ENCODE measurements at places on chromosomes 5 and 9.

GRCh38 chr5:33361781-33362180 lies 79.0 kb upstream of the TARS1 start:
- DNase-seq: no peak

GRCh38 chr9:28941856-28942255 lies 1368.6 kb upstream of the C9orf72 start:
- no peak for DNase-seq

GRCh38 chr9:80586786-80587330 lies 1015.1 kb downstream of the TLE4 start:
- DNase-seq: no peak

GRCh38 chr9:96085491-96086143 lies 210.1 kb downstream of the ERCC6L2 start:
- DNase-seq: no peak

GRCh38 chr5:122102825-122103224 lies 24.8 kb upstream of the LOX start:
- DNase-seq: no peak

DNA sequence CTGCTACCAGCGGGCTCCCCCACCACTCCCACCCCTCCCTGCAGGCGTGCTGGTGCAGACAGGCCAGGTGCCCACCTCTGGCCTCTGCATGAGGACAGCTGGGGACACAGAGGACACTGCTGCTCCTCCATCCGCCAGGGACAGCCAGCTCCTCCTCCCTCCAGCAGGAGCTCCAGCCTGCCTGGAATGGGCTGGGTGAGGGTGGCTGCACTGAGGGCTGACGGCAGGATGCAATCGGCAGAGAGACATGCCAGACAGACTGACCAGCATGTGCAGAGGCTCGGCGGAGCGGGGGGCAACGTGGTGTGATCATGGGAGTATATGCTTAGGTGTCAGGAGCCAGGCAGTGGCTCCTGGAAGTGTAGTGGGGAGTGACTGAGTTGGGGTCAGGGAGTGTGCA lies 68.4 kb downstream of the RASGEF1C start:
- no peak for DNase-seq
